ENCODE measurements at places on chromosomes 12 and 14.

- DNase-seq: no peak
Measured at GRCh38 chr14:89797148-89797547, 157.4 kb downstream of the EFCAB11 start.

DNA sequence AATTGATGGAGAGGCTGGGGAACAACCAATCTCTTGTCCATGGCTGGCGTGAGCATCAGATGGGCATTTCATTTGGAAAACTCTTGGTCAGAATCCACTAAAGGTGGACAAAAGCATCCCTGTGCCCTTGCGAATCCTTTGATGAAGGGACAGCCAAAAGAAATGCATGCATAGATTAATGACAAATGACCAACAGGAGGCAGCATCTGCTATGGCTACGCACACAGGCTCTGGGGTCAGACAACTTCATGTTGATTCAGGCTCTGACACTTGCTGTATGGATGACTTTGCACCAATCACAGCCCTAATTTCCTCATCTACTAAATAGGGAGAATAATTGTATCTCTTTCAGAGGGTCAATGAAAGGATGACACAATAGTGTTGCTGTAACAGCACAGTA lies 117.5 kb downstream of the ASCL4 start:
- DNase-seq: no peak

DNA sequence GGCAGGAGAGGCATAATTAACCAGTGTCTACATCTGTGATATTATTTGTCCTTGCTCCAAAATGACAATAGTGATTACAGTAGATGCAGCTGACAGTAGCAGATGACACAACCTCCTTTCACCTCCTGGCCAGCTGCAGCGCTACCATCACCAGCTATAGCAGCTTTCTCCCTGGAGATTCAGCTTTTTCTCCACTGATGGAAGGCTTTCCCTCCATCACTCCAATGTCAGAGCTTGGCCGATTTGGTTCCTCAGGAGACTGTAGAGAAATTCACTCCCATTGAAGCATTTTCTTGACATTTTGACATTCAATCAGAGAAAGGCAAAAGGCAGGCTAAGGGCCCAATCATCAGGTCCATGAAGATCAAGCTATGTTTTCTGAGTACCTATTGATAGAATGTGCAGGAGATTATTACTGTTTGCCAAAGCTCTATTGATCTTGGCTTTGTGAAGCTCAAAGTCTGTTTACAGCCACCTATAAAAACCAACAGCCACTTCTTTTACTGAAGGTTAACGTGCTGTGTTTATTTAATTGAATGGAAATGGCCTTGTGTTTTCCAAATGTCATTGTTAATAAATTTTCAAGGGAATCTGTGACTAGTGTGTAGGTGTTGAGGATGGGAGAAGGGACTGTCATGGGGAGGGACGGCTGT lies 785.1 kb downstream of the DIO2 start:
- DNase-seq: no peak

DNA sequence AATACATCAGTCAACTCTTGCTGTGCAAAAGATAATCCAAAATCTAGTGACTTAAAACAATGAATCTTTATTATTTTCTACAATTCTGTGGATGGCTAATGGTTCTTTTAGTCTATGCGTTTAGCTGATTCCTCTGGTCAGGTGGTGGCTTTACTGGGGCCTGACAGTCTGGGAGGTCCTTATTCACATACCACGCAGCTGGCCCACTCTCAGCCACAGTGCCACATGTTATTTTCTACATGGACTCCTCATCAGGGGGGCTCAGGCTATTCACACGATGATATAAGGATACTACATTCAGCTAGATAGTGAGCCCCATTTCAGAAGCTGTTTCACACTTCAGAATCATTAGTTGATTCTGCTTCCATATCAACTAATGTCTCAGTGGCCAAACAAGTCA lies 287.5 kb upstream of the MGAT4C start:
- DNase-seq: no peak

DNA sequence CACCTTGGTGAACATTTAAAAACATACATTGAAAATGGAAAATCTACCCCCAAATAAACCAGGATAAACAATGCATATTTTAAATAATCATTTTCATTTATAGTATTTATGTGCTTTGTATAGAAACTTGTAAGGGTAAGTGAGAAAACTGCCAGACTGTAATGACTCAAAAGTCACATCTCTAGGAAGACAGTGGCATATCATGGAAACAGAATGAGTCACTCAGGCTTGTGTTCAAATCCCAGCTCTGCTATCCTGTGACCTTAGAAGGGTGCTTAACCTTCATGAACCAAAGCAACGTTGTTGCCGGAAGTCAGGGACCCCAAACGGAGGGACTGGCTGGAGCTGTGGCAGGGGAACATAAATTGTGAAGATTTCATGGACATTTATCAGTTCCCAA lies 142.7 kb downstream of the CEP128 start:
- DNase-seq: no peak

GRCh38 chr14:93951635-93952540 lies 24.5 kb downstream of the ASB2 start:
- DNase-seq: no peak

DNA sequence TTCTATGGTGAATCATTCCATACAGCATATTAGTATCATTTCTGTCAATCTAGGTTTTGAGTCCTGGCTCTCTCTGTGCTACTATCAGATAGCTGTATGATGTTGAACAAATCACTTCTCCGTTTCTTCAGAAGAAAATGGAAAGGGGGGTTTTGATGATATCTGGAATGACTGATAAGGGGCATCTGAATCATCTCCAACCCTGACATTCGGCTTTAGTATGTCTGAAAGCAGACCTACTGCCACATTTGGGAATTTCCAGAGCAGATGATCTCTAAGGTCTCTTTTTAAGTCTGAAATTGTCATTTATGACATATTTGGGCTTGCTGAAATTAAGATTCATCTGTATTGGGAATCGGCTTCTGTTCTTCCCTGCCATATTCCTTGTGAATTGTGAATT lies 10.1 kb downstream of the MLF2 start:
- no peak for DNase-seq

DNA sequence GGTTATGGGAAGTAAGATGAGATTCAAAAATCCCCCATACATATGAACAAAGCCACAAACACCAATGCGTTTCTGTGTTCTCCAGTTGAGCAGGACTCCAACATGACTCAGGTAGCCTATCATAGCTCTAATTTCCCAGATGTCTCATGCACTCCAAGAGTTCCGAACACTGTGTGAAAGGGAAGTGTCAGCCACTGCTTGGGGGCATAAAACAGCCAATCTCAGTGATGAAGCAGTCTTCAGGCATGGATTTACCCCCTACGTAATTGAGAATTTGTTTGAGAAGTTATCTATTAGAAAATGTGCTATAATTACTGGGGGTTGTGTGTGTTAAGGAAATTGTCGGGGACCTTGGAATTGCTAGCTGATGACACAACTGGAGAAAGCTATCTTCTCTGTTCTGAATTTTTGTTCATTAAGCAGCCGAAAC lies 153.9 kb upstream of the AVPR1A start:
- no peak for DNase-seq

DNA sequence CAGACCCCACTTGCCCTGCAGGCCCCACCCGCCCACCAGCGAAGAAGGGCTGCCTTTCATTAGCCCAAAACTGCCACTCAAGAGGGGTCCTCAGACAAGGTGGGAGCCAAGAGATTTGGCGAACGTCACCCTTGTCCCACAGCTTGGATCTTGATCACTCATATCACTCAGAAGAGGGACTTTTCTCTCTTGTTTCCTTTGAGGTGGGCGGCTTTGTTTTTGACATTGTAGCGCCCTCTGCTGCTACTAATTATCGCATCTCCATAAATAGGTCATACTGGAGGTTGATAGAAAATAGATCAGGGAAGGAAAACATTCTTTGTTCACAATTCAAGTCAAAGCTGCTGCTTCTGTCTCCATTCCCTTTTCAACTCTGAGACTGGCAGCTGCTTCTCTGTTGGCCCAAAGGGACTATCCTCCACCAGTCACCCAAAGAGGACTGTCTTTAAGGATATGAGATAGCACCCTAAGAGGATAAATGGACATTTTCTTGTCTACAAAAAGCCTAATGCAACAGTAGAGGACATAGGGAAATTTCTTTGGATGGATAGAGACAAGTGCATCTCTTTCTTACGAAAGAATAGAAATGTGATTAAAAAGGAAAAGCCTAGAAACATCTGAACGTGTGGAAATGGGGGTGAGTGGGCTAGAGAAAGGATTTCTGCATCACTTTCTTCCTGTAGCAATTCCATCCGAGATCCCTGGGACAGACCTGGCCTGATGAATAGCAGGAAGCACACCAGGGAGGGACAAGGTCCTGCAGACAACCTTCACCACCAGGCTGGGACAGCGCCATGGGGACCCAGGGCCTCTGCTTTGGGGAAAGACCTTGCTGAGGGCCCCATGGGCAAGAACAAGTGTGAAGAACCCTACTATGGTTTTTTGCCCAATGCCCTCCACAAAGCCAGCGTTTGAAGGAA lies 115.8 kb downstream of the DAD1 start:
- DNase-seq: no peak

DNA sequence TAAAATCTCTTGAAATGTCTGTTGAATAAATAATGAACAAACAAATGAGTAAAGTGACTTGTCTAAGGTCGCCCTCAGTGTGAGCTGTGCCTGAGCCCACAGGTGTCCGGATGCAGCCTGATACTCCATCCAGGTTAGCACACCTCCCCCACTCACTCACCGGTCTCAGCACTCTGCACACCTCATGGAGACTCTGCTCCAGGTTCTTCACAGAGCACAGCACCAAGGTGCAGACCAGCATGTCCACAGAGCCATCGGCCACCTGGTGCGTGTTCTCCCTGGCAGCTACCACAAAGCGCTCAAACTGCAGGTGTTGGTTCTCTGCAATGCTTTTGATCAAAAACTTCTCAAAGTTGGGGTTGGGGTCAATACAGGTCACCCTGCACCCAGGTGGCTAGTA lies 4.1 kb upstream of the KRT7 start:
- no peak for DNase-seq

DNA sequence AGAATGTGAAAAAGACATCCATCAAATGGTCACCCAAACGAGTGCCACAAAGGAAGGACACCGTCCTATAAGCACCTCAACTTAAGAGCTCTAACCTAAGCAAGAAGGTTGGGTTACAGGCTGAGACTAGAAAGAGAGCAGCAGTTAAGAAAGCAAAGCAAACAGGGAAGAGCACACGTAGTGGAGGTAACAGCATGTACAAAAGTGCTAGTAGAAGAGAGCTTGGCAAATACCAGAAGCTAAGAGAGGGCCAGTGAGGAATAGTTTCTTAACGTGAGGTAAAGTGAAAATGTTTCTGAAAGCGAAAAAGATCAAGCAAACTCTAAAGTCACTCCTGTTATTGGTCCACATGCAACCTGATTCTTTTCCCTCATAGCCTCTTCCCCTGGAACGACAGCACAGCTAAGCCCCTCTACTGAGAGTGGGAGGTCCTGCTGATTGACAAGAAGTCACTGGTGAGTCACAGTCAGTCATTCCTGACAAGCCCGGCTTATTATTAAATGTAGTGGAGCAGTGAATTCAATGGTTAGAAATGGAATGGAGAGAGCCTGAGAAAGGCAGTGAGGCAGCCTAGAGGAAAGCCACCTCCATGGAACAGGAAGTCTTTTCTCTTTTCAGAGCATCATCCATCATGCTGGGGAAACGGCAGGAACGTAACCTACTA lies 204.4 kb downstream of the SLC25A21 start:
- DNase-seq: no peak

GRCh38 chr12:64598831-64599230 lies 11.5 kb upstream of the RASSF3 start:
- no peak for DNase-seq

DNA sequence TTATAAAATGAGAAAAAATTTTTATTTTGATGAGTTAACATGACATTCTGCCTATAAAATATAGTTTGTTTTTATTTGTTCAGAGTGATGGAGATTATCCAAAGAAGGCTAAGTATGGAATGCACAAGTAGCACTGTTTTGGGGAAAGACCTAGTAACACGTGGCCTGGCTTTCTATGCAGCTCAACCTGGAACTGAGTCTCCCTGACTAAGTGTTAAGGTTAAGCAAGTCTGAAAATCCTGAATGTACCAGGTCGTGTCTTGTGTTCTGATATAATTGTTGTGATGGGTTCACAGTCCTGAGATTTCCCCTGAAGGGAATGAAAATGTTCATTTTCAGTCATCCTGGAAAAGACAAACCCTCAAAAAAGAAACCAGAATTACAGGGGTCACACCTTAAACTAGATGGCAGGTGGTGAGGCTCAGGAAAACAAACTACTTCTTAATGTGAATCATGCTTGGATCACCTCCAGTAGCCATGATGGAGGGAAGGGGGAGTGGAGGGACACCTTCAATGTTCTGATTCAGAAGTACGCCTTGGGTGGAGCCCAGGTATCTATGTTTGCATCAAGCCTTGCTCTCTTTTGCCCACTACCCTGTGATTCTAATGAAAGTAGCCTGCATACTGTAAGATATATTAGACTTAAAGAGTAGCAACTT lies 236.8 kb downstream of the ALX1 start:
- no peak for DNase-seq

DNA sequence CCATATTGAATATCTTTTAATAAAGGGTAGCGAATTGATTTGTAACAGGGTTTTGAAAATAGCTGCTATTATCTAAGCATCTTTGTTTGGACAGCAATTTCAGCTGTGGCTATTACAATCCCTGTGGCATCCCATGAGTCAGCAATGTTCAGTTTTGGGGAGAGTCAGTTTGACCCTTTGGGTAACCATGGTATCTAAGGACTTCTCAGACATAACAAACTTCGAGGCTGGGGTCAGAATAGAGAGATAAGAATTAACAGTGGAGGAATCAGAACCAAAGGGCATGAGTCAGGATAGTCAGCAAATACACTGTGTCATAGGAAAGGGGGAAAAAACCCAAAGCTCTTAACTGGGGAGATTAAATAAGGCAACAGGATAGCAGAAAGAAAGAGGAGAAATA lies 11.7 kb upstream of the PTHLH start:
- no peak for DNase-seq

- no peak for DNase-seq
Measured at GRCh38 chr12:130827432-130827831, 11.6 kb downstream of the STX2 start.

DNA sequence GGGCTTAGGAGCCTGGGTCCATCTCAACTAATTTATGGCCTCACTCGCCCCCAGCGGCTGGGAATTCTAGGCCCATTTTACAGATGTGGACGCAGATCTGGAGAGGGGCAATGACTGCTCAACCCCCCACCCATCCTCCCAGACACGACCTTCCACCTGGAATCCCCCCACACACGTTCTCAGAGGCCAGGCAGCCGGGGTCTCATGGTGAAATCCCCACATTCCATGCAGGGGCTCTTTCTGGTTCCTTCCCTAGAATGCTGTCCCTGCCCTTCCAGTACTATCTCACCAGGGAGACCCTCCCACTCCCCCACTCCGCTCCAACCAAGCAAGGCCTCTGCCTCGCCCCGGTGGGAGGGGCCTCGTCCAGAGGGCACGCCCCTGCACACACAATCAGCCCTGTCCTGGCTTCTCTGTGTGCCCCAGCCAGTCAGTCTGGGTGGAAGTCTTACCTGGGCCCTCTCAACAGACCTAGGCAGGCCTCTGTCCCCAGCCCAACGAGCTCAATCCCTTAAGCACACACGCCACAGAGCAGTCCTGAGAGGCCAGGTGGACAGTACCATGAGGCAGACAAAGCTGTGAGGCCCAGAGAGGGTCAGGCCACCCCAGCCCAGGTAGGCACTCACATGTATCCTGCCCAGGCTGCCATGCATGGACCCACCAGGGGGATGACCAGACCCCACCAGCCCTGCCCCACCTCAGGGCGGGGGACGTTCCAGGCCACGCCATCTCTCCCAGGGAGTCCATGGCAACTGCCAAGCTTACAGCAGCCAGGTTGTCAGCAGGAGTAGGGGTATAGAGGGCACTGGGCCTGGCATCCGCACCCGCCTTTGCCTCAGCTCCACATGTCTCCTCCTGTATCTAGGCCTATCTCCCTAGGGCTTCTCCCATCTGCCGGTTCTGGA lies 1.3 kb upstream of the ANKRD9 start:
- no peak for DNase-seq
